ENCODE measurements at places on chromosomes 5 and 9.

GRCh38 chr5:73540192-73540591 is 25.2 kb downstream of the ANKRA2 start:
- no peak for DNase-seq

- DNase-seq, result no peak
Measured at GRCh38 chr5:167261309-167262100, 1029.9 kb upstream of the WWC1 start.

DNA sequence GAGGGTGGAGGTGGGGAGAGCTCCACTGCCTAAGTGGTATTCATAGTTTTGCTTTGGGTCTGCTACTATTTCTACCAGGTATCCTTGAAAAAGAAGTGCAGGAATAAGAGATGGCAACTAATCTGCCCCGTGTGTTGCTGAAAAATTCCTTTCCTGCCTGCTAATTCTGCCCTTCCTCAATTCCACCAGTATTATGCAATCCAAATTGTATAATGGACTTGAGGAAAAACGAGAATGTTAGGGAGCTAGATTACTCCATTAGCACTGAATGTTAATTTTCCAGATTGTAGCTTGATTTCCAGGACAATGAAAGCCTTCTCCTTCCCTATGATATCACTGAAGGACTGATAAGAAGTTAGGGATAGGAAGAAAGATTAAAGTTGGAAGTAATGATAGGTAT is 16.9 kb downstream of the ADAM19 start:
- DNase-seq, result no peak

GRCh38 chr9:133354766-133355165 is 1.5 kb downstream of the SURF1 start:
- no peak for DNase-seq

GRCh38 chr9:16391369-16391768 is 479.1 kb downstream of the BNC2 start:
- DNase-seq, result no peak

- DNase-seq, result no peak
Measured at GRCh38 chr9:107274096-107274495, 9.0 kb upstream of the RAD23B start.

DNA sequence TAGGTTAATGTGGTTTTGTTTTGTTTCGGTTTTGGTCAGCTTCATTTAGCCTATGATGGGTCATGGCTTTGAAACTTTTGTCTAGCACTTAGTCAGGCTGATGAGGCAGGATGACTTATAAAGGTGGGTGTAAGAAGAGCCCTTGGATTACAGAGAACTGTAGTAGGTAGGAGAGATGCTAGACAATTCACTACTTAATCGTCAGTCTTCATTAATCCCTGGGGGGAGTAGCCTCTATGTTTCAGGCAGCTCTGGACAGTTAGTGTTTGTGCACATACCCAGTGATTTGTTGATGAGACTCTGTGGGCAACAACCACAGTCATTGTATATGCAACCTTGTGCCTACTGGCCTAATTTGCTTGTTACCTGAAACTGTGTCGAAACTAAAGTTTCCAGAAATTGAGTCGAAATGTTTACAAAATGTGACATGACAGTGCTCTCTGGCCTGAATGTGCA is 113.3 kb downstream of the MTREX start:
- no peak for DNase-seq

- no peak for DNase-seq
Measured at GRCh38 chr9:7608261-7608660, 191.3 kb downstream of the DMAC1 start.

DNA sequence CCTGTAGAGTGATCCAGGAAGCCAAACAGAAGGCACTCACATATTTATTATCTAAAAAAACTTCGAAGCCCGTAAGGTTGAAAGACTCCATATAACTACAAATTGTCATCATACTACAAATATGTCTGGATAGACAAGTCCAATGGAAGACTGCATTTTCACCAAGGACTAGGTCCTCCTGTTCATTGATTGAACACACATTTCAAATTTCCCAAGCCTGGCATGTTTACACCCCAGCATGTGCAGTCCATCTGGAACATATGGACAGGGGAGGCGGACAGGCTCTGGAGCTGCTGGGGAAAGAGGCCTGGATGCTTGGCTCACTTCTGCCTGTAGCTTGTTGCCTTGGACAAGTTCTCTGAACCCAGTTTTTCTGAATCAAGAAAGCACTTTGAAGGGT is 378.7 kb downstream of the ENC1 start:
- DNase-seq, result no peak

GRCh38 chr9:92637886-92638620 is 31.9 kb downstream of the IPPK start:
- DNase-seq, result no peak

- no peak for DNase-seq
Measured at GRCh38 chr9:136499071-136499934, 16.5 kb upstream of the SEC16A start.

DNA sequence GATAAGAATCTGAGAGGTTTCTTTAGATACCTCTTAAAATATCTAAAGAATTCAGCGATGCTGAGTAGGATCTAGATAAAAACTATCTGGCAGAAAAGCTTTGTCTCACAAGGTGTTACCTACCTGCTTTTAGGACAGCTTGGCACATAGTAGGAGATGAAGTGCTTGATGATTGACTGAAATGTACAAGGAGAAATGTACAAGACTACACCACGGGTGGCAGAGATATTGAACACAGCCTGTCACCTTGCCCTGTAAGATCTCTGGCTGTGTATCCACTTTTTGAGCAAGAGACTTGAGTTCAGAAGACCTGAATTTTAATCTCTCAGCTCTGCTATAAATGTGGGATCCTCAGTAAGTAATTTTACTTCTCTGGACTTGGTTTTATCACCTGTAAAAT is 15.7 kb downstream of the ALDOB start:
- no peak for DNase-seq

DNA sequence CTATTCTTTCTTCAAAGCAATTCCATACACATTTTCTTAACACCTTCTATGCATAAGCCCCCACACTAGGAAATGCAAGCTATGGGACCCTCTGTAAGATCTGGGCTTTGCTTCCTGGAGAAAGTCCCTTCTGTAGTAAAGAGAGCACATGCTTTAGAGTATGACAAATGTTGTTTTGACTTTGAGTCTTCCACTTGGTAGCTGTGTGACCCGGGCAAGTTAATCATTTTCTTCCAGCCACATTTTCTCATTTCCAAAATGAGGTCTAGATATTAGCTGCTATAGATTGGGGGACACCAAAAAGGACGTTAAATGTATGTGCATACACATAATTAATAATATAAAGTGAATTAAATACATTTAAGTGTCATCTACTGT is 334.0 kb downstream of the NFIB start:
- DNase-seq, result no peak

- DNase-seq, result no peak
Measured at GRCh38 chr9:133677126-133678010, 41.2 kb downstream of the DBH start.
